ENCODE measurements at places on chromosomes 2 and 18.

DNA sequence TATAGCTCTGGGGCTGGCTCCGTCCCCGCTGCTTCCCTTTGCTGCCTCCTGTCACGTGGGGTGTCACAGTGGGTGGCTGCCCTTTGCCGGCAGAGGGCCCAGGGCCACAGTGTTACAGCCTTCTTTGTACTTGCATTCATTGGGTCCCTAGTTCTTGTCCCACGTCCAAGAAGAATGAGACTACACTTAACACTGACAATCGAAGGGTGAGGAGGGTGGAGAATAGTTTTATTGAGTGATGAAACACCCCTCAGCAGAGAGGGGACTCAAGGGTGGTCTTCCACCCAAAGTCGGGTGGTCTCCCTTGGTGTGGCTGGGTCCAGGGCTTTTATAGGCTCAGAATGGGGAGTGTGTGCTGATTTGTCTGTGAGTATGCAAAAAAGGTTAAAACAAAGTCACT, 1.9 kb downstream of the ATG4B start:
- H3K4me3 ChIP-seq, result no peak overlapping the region
- H3K27ac ChIP-seq, result no peak overlapping the region
- peaks cover 39% of the 10 kb centered on the region for H3K4me1 ChIP-seq
- H3K36me3 ChIP-seq, result no peaks in the 10 kb centered on the region
- no peaks in the 10 kb centered on the region for H3K27me3 ChIP-seq

- H3K4me3 ChIP-seq, result no peak overlapping the region
- no peak for DNase-seq
- no peak overlapping the region for H3K27ac ChIP-seq
- H3K27me3 ChIP-seq, result no peaks in the 10 kb centered on the region
Measured at GRCh38 chr2:204550751-204551511, 5.7 kb downstream of the PARD3B start.

- no peak for DNase-seq
- no peak overlapping the region for H3K27ac ChIP-seq
- H3K4me1 ChIP-seq, result no peaks in the 10 kb centered on the region
- no peaks in the 10 kb centered on the region for H3K36me3 ChIP-seq
- no peak overlapping the region for H3K4me3 ChIP-seq
- no peaks in the 10 kb centered on the region for H3K27me3 ChIP-seq
Measured at GRCh38 chr2:186044761-186045160, 306.2 kb downstream of the FSIP2 start.

DNA sequence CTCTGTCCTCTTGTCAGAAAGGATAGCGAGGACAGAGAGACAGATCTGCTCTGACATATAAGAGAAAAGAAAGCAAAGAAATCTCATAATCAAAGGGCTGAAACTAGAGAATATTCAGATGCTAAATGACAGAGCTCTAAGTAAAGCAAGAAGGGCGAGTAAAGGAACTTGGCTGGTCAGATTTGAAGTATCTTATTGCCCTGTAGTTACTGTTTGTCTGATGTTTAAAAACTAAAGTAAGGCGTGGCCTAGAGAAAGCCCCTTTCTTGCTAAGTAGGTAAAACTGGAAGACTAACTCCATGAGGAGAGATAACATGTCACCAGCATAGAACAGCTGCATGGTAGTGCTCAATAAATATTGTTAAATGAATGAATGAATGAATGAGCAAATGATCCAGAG, 70.0 kb downstream of the CRACDL start:
- no peak for DNase-seq
- H3K4me1 ChIP-seq, result peaks cover 15% of the 10 kb centered on the region
- H3K27me3 ChIP-seq, result no peaks in the 10 kb centered on the region
- peak overlapping the region; percentile 50 for H3K4me3 ChIP-seq
- peak overlapping the region; percentile 68 for H3K27ac ChIP-seq
- H3K36me3 ChIP-seq, result no peaks in the 10 kb centered on the region

- no peak for DNase-seq
- H3K4me1 ChIP-seq, result no peaks in the 10 kb centered on the region
- peaks cover 5% of the 10 kb centered on the region for H3K36me3 ChIP-seq
Measured at GRCh38 chr2:152623076-152623740, 94.1 kb downstream of the PRPF40A start.

DNA sequence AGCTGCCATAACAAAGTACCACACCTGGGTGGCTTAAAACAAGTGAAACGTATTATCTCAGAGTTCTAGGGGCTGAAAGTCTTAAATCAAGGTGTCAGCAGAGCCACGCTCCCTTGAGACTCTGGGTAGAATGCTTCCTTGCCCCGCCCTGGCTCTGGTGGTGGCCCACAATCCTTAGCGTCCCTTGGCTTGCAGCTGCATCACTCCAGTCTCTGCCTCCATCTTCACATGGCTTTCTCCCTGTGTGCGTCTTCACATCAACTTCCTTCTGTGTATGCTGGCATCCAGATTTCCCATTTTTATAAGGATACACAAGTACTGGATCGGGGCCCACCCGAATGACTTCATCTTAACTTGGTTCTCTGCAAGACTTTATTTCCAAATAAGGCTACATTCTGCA, 62.5 kb downstream of the MRO start:
- H3K4me3 ChIP-seq, result no peak overlapping the region
- H3K4me1 ChIP-seq, result no peaks in the 10 kb centered on the region
- no peak for DNase-seq
- peak overlapping the region; percentile 44 for H3K27ac ChIP-seq

GRCh38 chr18:59823596-59824195, 76.1 kb upstream of the PMAIP1 start:
- H3K4me3 ChIP-seq, result no peak overlapping the region
- H3K27me3 ChIP-seq, result no peaks in the 10 kb centered on the region
- no peaks in the 10 kb centered on the region for H3K36me3 ChIP-seq
- H3K4me1 ChIP-seq, result no peaks in the 10 kb centered on the region
- DNase-seq, result no peak

DNA sequence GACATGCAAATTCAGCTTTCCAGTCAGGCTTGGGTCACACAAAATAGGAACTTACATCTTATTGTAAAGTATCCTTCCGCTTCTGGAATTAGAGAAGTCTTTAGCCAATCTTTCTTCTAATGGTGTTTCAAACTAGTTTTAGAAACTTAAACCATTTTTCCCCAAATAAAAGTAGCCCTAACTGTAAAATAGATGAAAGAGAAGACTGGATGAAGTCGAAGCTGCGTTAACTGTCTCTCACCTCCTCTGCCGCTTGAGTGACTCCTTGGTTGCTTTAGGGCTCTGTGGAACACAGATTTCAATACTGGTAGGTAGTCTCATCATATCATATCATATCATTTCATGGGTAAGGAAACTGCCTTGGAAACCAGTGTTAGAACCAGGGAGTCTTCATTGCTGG, 498.4 kb downstream of the XIRP2 start:
- H3K27ac ChIP-seq, result no peak overlapping the region
- no peak overlapping the region for H3K4me3 ChIP-seq
- no peaks in the 10 kb centered on the region for H3K36me3 ChIP-seq
- no peaks in the 10 kb centered on the region for H3K27me3 ChIP-seq
- no peak for DNase-seq

GRCh38 chr2:54053830-54054229, 61.6 kb upstream of the ACYP2 start:
- peaks cover 34% of the 10 kb centered on the region for H3K4me1 ChIP-seq
- H3K4me3 ChIP-seq, result no peak overlapping the region
- H3K27me3 ChIP-seq, result no peaks in the 10 kb centered on the region

GRCh38 chr2:133721118-133721517, 152.9 kb upstream of the NCKAP5 start:
- no peaks in the 10 kb centered on the region for H3K27me3 ChIP-seq
- no peaks in the 10 kb centered on the region for H3K4me1 ChIP-seq
- DNase-seq, result no peak

DNA sequence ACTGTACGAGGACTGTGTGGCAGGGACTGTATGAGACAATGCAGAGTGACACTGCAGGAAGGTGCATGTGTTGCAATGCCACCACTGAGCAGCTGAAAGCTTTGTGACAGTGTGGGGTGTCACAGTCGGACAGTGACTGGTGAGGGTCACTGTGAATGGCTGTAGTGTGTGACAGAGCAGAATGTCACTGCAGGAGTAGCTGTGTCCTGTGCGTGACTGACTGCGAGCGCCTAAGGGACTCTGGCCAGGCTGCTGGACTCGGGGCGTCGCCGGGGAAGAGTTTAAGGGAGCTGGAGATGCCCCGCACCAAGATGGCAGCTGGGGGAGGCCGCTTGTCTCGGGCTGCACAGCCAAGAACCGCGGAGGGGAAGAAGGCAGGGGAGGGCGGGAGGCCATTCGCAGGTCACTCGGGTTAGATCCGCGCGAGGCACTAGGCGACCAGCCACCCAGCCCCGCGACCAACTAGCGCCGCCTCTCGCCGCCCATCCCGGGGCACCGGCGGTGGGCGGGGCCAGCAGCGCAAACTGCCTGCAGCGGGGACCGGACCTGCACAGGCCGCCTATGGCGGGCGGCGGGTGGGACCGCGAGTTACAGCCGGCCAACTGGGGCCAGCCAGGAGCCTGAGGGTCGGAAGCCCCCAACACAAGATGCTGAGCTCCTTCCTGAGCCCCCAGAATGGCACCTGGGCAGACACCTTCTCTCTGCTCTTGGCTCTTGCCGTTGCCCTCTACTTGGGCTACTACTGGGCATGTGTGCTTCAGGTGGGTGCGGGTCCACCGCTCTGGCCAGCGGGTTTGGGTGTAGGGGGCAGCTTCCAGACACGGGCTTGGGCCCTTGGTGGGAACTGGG, at the start of gene ABHD1:
Gene ABHD1, plus strand, starts transcription at position 514 of the 849 bp plus-strand sequence. Its CDS starts 134 bp downstream, at position 648.
- H3K36me3 ChIP-seq, result no peaks in the 10 kb centered on the region
- H3K4me1 ChIP-seq, result peaks cover 4% of the 10 kb centered on the region
- DNase-seq, result no peak

GRCh38 chr2:172513935-172514586, 41.8 kb upstream of the PDK1 start:
- no peak overlapping the region for H3K27ac ChIP-seq
- no peak for DNase-seq
- no peaks in the 10 kb centered on the region for H3K27me3 ChIP-seq
- no peaks in the 10 kb centered on the region for H3K36me3 ChIP-seq
- H3K4me3 ChIP-seq, result no peak overlapping the region

DNA sequence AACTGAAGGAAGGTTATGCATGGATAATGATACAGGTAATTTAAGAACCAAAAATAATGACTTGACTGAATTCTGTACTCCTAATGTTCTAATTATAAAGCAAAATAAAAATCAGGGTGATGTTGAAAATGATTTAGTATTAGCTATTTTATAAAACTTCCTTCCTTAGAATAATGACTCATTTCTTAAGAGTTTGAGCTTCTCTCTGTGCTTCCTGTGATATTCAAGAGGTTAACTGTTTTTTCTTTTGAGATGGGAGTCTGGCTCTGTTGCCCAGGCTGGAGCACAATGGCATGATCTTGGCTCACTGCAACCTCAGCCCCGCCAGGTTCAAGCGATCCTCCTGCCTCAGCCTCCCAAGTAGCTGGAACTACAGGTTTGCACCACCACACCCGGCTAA, 14.8 kb downstream of the HADHA start:
- no peaks in the 10 kb centered on the region for H3K27me3 ChIP-seq
- peaks cover 70% of the 10 kb centered on the region for H3K36me3 ChIP-seq
- H3K4me1 ChIP-seq, result no peaks in the 10 kb centered on the region
- H3K27ac ChIP-seq, result no peak overlapping the region
- DNase-seq, result no peak

- no peaks in the 10 kb centered on the region for H3K27me3 ChIP-seq
- H3K4me3 ChIP-seq, result no peak overlapping the region
- H3K4me1 ChIP-seq, result no peaks in the 10 kb centered on the region
- H3K36me3 ChIP-seq, result no peaks in the 10 kb centered on the region
Measured at GRCh38 chr18:75123113-75123512, 85.8 kb downstream of the PTGR3 start.

DNA sequence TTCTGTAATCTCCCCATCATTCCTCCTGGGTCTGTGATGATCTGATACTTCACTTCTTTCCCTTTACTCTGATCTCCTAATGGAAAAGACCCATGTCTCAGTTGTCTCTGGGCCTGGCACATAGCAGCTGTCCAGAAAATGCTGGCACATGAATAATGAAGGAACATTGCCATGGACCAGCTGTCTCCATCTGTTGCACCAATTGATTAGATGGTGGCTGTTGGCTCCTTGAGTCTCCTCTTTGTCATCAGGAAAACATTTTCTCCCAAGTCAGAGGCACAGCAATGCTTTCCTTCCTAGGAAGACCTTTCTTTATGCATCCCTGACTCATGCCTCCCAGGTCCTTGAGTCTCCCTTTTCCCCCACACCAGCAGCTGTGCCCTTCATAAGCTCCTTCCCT, 286.2 kb upstream of the CXCR4 start:
- no peak overlapping the region for H3K4me3 ChIP-seq
- H3K27me3 ChIP-seq, result no peaks in the 10 kb centered on the region
- no peaks in the 10 kb centered on the region for H3K4me1 ChIP-seq
- no peak overlapping the region for H3K27ac ChIP-seq
- no peaks in the 10 kb centered on the region for H3K36me3 ChIP-seq
- no peak for DNase-seq

GRCh38 chr18:13381331-13381730, 162.8 kb downstream of the LDLRAD4 start:
- peaks cover 79% of the 10 kb centered on the region for H3K4me1 ChIP-seq
- H3K27ac ChIP-seq, result peak overlapping the region; percentile 93
- no peak for DNase-seq
- H3K36me3 ChIP-seq, result no peaks in the 10 kb centered on the region
- peak overlapping the region; percentile 65 for H3K4me3 ChIP-seq
- H3K27me3 ChIP-seq, result no peaks in the 10 kb centered on the region

- no peaks in the 10 kb centered on the region for H3K27me3 ChIP-seq
- H3K4me1 ChIP-seq, result peaks cover 29% of the 10 kb centered on the region
- H3K4me3 ChIP-seq, result peak overlapping the region; percentile 93
- peaks cover 46% of the 10 kb centered on the region for H3K36me3 ChIP-seq
- no peak for DNase-seq
Measured at GRCh38 chr2:38748943-38749804, 2.0 kb downstream of the SRSF7 start.

- H3K36me3 ChIP-seq, result no peaks in the 10 kb centered on the region
- H3K4me3 ChIP-seq, result no peak overlapping the region
- H3K27ac ChIP-seq, result no peak overlapping the region
- no peaks in the 10 kb centered on the region for H3K27me3 ChIP-seq
- no peak for DNase-seq
Measured at GRCh38 chr2:206202446-206202845, 42.8 kb downstream of the EEF1B2 start.

DNA sequence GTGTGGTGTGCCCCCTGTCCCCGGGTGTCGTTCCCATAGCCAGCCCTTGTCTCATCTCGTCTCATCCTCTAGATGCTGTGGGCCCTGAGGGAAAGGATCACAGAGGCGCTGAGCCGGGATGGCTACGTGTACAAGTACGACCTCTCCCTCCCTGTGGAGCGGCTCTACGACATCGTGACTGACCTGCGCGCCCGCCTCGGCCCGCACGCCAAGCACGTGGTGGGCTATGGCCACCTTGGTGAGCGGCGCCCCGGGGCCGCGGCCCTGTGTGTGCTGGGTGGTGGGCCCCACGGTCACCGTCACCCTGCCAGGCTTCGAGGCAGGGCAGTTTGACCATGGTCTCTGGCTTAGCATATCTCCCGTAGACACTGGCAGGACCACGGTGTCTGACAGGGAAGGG, 20.8 kb upstream of the GAL3ST2 start:
- peaks cover 39% of the 10 kb centered on the region for H3K36me3 ChIP-seq
- no peak for DNase-seq
- H3K4me1 ChIP-seq, result no peaks in the 10 kb centered on the region
- H3K27ac ChIP-seq, result no peak overlapping the region
- H3K27me3 ChIP-seq, result no peaks in the 10 kb centered on the region
- H3K4me3 ChIP-seq, result no peak overlapping the region

- no peaks in the 10 kb centered on the region for H3K27me3 ChIP-seq
- H3K4me1 ChIP-seq, result peaks cover 25% of the 10 kb centered on the region
- no peak for DNase-seq
- H3K4me3 ChIP-seq, result peak overlapping the region; percentile 96
- H3K27ac ChIP-seq, result peak overlapping the region; percentile 79
- H3K36me3 ChIP-seq, result no peaks in the 10 kb centered on the region
Measured at GRCh38 chr18:8607776-8608742, 1.2 kb upstream of the RAB12 start.

- no peaks in the 10 kb centered on the region for H3K36me3 ChIP-seq
- no peak overlapping the region for H3K27ac ChIP-seq
- no peak overlapping the region for H3K4me3 ChIP-seq
- H3K27me3 ChIP-seq, result no peaks in the 10 kb centered on the region
- H3K4me1 ChIP-seq, result no peaks in the 10 kb centered on the region
Measured at GRCh38 chr2:11004199-11004598, 92.5 kb downstream of the KCNF1 start.

Measured in thoracic aorta (tissue), 2 donors.